ENCODE measurements at places on chromosomes 3 and 15.
A peak's percentile ranks its signal among the peaks of the same experiment; 100 is the strongest.

DNA sequence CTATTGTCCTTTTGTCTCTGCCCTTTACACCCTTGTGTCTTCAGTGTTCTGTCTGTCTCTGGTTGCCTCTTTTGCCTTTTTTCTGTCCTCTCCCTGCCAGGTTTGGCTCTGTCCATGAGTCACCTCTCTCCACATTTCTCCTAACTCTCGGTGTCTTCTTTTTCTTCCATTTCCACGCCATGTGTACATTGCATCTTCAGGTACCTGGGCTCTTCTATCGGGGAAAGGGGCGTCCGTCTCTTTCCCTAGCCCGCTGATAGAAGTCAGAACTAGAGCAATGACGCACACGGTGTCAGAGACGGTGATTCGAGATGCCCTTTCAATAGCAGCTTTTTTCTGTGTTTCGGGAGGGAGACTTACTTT lies 641 bp downstream of the OPA1 start:
- DNase-seq: peak; percentile 11

DNA sequence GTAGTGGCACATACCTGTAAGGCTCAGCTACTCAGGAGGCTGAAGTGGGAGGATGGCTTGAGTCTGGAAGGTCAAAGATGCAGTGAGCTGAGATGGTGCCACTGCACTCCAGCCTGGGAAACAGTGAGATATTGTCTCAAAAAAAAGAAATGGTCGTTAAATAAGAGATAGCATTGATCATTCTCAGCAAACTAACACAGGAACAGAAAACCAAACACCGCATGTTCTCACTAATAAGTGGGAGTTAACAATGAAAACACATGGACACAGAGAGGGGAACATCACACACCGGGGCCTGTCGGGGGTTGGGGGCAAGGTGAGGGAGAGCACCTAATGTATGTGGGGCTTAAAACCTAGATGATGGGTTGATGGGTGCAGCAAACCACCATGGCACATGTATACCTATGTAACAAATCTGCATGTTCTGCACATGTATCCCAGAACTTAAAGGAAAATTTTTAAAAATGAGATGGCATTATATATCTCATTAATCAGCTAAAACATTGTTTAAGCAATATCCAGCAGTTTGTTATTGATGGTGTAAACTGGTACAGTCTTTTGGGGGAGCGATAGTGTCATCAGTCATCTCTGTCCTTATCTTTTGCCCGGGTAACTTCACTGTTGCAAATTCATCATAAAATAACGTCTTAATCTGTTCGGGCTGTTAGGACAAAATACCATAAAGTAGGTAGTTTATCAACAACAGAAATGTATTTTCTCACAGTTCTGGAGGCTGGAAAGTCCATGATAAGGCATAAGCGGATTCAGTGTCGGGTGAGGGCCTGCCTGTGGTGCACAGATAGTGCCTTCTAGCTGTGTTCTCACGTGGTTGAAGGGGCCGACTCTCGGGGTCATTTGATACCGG lies 1.7 kb upstream of the MAN2A2 start:
- no peak for DNase-seq

DNA sequence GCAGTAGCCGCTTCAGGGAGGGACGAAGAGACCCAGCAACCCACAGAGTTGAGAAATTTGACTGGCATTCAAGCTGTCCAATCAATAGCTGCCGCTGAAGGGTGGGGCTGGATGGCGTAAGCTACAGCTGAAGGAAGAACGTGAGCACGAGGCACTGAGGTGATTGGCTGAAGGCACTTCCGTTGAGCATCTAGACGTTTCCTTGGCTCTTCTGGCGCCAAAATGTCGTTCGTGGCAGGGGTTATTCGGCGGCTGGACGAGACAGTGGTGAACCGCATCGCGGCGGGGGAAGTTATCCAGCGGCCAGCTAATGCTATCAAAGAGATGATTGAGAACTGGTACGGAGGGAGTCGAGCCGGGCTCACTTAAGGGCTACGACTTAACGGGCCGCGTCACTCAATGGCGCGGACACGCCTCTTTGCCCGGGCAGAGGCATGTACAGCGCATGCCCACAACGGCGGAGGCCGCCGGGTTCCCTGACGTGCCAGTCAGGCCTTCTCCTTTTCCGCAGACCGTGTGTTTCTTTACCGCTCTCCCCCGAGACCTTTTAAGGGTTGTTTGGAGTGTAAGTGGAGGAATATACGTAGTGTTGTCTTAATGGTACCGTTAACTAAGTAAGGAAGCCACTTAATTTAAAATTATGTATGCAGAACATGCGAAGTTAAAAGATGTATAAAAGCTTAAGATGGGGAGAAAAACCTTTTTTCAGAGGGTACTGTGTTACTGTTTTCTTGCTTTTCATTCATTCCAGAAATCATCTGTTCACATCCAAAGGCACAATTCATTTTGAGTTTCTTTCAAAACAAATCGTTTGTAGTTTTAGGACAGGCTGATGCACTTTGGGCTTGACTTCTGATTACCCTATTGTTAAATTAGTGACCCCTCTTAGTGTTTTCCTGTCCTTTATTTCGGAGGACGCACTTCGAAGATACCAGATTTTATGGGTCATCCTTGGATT lies at the start of gene MLH1:
MLH1 (plus strand) TSS at position 193 of the 958 bp plus-strand sequence; CDS start at position 223, 30 bp downstream.
- DNase-seq: peak; percentile 98

GRCh38 chr3:144989807-144990206 lies 1018.2 kb downstream of the DIPK2A start:
- DNase-seq: no peak

- no peak for DNase-seq
Measured at GRCh38 chr15:88998980-88999713, 86.0 kb upstream of the MFGE8 start.

GRCh38 chr15:98568382-98569017 lies 79.8 kb upstream of the IGF1R start:
- no peak for DNase-seq

All from stimulated activated CD4-positive, alpha-beta T cell treated with anti-CD3 and anti-CD28 coated beads, Interleukin-12 subunit alpha, Interleukin-12 subunit beta, amount 100 ng/mL, for 24 hours (primary cell).